Activated naive CD4-positive, alpha-beta T cell (primary cell): ENCODE measurements at places on chromosomes 5 and 9.

GRCh38 chr5:75654693-75655295 is 43.5 kb downstream of the ANKDD1B start:
- no peak for DNase-seq

GRCh38 chr9:131500377-131500776 is 2.3 kb upstream of the POMT1 start:
- peak; percentile 23 for DNase-seq

- DNase-seq = no peak
Measured at GRCh38 chr5:148899993-148900392, 73.6 kb downstream of the ADRB2 start.

- no peak for DNase-seq
Measured at GRCh38 chr5:75054134-75054930, 2.0 kb upstream of the GCNT4 start.

DNA sequence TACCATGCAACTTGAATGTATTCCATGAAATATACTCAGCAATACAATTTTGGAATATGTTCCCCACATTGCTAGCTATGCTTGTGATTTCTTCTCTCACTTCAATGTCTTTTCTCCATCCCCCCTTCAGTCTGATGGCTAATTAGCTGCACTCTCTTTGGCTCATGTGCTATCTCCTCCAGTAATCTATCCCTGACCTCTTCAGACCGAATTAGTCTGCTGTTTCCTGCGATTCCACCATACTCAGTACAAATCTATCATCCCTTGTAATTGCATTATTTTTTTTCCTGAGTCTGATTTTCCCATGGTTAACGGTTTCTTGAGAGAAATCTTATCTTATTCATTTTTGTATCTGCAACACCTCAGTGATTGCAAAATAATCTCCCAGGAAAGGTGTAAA is 360.7 kb upstream of the CDH10 start:
- no peak for DNase-seq

DNA sequence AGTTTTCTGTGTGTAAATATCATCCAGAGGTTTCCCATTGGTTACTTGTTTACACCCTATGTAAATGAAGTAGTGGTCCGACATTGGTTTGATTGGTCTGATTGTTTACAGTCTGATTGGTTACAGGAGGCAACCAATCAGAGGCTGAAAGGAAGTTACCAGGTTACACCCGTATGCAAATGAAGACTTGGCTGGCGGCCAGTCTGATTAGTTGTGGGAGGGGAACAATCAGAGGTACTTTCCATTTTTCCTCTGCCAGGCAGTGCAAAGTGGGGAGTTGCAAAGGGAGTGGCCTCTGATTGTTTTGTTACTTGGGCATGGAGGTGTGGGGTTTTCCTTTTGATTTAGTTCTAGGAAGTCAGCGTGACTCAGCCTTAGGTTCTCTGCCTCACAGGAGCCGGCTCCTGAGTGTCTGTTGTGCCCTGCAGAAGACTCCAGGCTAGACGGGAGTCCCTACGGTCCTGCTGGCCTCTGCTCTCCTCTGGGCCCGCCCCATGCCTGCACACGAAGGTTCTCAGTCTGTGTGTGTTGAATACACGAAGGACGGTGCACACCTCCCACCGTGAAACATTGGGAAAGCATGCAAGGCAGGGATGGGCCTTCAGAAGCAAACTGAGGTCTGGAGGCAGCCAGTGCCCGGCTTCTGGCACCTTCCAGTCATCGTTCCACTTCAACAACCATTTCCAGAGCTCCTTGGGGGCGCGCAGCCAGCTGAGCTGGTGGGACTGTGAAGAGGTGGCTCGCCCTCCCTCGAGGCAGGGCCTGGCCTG is 42.9 kb downstream of the OLFM1 start:
- DNase-seq = no peak

- no peak for DNase-seq
Measured at GRCh38 chr9:75866273-75866871, 24.1 kb upstream of the PCSK5 start.

- no peak for DNase-seq
Measured at GRCh38 chr5:1753490-1753889, 46.1 kb downstream of the MRPL36 start.

GRCh38 chr5:173395257-173395932 is 67.2 kb upstream of the STC2 start:
- DNase-seq = no peak

GRCh38 chr9:133700819-133701320 is 37.3 kb downstream of the SARDH start:
- no peak for DNase-seq

DNA sequence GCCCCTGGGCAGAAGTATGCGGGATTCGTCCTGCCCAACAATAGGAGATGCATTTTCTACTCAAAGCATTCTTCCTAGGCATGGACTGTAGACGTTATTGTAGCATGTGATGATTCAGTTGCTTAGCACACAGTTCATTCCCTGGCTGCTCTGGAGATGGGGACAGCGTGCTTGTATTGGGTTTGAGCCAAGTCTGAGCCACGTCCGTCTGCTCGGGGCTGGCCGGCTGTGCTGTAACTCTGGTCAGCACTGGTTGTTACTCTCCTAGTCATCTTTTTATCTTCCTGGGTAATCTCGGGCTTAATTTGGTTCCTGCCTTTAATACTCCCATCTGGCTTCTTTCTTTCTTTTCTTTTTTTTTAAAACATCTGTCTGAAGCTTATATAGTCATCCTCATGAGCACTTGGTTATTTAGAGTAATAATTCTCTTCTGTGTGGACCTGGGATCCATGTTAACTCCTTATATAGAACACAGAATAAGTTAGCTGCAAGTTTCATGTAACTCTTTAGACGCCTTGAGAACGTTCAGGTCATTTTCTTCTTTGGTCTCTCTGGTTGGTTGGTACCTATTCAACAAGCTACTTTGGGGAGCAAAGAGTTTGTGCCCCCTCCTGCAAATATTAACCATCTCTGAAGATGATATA is 118.8 kb upstream of the RPS23 start:
- DNase-seq = no peak

DNA sequence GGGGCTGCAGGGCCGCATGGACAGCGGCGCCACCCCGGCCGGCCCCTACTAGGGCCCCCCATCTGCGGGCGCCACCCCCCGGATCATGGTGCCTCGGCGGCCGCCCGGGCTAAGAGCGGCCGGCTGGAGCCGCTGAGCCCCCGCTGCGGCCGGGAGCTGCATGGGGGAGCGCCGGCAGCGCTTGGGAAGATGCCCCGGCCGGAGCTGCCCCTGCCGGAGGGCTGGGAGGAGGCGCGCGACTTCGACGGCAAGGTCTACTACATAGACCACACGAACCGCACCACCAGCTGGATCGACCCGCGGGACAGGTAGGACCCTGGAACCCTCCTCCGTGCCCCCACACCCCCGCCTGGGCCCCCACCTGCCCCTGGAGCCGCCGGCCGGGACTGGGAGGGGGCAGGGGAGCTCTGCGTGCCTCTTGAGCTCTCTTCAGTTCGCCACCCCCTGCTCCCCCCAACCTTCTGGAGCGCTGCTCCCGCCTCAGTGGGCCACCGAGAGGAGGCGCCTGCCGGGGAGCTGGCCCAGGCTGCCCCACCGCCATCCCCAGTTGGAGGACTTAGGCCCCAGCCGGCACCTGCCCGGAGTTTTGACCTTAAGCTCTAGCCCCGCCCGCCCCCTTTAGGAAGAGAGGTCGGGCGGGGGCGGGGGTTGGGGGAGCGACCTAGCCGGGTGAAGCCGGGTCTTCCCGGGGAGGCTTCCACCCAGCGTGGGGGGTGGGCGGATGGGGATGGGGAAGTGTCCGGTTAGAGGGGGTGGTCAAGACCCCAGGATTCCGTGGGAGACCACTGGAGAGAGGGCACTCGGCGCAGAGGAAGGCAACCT is 730 bp downstream of the WWC1 start:
- no peak for DNase-seq

- no peak for DNase-seq
Measured at GRCh38 chr5:113302120-113302519, 132.7 kb downstream of the TSSK1B start.

- DNase-seq = no peak
Measured at GRCh38 chr9:133875131-133875530, 117.0 kb downstream of the VAV2 start.

DNA sequence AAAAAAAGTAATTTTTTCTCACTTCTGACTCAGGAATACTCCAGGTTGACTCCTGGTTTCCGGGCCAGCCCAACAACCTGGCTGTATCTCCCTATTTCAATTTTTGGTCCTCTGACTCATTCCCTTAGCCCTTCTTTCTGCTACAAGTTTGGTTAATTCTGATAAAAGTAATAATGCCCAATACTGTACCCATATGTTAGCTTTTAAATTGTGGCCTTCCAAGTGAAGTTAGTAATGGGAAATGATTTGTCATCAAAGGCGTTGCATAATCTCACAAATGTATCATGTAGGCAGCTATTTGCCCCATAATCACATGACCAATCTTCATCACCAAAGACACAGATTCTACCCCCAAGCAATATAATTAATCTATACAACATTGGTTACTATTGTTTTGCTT is 31.1 kb upstream of the BNC2 start:
- no peak for DNase-seq

DNA sequence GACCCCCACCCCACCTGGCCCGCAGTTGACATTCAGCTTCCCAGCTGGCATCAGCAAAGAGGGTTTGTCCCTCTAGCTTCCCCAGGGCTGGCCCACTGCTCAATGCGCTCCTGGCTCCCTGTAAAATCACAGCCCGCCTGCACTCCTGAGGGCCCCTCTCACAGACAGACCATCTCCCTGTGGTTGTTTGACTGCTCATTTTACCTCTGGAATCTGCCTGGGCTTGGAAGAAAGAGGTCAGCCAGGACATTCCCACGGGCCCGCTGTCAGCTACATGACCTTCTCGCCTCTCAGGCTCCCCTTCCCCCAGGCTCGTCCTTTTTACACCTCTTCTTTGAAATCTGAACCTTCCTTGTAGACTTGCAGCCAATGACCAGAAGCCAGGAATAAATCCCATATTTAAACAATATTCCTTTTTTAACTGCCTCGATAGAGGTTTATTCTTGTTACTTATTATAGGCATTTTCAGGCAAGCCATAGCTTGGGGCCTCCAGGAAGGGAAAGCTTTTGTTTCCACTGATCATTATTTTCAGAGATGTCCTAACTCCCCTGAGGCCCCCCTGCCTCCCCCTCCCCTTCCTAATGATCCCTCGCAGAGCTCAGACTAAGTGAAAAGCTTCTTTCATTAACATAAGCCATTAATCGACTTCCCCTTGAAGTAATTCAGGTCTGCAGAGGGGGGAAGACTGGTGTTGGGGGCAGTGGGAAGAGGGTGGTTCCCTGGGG is 76.3 kb upstream of the IQGAP2 start:
- DNase-seq = no peak

DNA sequence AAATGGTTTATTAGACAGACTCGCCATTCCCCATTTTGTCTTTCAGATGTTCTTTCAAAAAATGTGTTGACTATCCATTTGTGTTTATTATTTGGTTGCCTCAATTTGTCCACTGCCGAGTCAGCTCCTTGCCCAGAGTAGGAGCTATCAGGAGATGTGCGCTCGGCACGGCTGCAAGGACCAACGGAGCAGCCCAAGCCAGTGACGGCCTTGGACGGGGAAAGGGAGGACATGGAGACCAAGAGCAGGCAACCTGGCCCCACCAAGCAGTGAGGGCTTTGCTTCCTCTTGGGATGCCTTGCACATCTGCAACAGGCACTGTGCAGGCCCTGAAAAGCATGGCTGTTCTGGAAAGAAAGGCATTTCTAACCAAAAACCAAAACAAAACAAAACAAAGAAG is 69.8 kb downstream of the DEPDC1B start:
- no peak for DNase-seq

- no peak for DNase-seq
Measured at GRCh38 chr9:33443047-33443446, 4.3 kb downstream of the AQP3 start.

- no peak for DNase-seq
Measured at GRCh38 chr9:8890695-8891094, 1091.1 kb upstream of the DMAC1 start.

- no peak for DNase-seq
Measured at GRCh38 chr5:127865273-127865672, 162.1 kb downstream of the CCDC192 start.

DNA sequence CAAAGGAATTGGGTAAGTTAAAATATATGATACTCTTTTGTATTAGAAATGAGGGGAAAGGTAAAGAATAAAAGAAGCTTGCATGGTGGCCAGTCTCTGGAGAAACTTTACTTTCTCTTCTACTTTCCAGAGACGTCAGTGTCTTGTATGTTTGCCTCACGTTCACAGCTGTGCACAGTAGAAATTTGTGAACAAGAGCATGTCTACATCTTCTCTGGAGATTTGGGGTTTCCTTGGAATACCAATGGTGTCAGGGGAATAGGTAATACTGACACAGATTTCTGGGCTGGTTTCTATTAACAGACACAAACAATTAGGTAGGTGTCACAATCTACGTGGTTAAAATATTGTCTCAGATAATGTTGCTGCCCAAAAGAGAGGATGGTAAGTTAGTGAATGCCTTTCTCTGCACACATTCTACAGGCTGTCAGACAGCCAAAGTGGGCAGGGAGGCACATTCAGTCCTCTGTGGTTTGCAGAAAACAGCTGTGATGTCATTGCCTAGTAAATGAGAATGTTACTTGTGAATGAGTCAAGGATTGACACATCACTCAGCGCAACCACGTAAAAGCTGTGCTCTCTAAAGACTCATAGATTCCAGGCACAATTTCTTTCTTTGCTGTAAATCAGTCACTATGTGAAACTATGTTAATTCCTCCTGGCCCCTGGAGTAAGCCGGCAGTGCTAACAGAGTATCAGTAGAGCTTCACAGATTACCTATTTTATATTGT is 397.1 kb downstream of the MAN2A1 start:
- DNase-seq = no peak

- no peak for DNase-seq
Measured at GRCh38 chr9:88075966-88076285, 62.3 kb downstream of the SPATA31C2 start.

DNA sequence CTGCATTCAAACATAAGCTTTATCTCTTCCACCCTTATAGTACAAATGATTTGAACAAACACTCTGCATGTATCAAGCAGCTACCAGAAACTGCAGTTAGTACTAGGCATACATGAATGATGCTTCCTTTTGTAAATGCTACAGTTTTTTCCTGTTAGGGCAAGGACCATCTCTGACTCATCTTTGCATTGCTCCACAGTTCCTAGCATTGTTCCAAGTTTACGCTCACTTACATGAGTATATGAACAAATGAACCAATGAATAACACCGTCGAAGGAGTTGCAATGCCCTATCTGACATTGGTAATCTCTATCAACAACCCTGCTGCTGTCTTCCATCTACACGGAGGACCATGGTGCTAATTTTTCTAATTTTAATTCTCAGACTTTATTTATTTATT is 2.1 kb upstream of the ALDH7A1 start:
- no peak for DNase-seq

GRCh38 chr9:80885894-80886293 is 803.5 kb downstream of the TLE1 start:
- DNase-seq = no peak

DNA sequence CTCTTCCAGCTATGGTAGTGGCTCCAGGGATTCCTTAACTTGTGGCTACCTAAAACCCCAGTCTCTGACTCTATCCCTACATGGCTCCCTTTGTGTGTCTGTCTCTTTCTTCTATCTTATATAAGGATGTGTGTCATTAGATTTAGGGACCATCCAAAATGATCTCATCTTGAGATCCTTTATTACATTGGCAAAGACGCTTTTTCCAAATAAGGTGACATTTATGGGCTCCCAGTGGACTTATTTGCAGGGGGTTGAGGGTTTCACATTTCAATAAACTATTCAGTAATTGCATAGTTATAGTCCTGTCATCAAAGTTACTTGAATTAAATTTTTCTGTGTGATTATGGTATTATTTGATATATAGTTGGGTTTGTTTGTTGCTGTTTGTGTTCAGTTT is 59.2 kb downstream of the NIPBL start:
- no peak for DNase-seq
